ENCODE measurements at places on chromosomes 7 and 10. TPM values are rescaled to one million over a fixed set of nuclear protein-coding genes. Genes with fewer than 3 reads are reported as not detected.
A peak's percentile ranks its signal among the peaks of the same experiment; 100 is the strongest.

GBX1 gene
- not detected for total RNA-seq

DNA2 gene
- total RNA-seq: 3.4 TPM

BICC1 gene
- 0.07 TPM for total RNA-seq

DNA sequence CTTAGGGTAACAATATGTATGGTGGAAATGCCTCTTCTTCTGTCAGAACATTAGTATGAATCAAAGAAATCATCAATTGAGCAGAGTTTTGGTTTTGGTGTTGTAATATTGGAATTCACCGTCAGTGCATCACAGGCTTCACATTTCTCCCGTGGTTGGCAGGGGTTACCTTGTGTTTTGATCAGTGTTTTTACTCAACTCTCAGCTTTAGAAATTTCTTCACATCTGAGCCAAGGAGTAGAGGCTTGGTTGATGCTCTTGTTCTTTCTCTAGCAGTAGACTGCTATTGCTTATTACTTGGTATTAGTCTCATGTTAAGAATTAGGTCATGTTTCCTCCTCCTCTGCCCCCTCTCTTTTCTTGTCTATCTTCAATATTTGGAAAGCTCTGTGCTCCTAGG, 188.8 kb upstream of the SMIM30 start:
- DNase-seq: no peak

DNA sequence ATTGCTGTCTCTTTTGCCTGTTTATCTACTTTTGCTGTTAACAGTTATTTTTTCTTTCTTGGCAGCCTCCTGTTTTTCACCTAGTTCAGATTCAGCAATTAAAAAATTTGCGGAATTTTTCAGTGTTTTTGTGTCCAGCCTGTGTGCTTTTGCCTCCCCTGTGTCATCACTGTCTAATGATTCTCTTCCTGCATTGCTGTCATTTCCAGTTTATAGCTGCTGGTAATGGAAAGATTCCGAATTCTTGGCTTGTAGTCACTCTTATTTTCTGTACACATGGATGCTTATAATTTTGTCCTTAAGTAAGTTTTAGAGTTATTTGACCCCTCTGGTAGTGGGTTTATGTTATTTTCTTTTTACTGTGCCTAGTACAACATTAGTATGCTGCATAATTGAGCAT, 25.1 kb downstream of the GLRX3 start:
- no peak for DNase-seq

WASHC2C gene
- 64.1 TPM for total RNA-seq

DNA sequence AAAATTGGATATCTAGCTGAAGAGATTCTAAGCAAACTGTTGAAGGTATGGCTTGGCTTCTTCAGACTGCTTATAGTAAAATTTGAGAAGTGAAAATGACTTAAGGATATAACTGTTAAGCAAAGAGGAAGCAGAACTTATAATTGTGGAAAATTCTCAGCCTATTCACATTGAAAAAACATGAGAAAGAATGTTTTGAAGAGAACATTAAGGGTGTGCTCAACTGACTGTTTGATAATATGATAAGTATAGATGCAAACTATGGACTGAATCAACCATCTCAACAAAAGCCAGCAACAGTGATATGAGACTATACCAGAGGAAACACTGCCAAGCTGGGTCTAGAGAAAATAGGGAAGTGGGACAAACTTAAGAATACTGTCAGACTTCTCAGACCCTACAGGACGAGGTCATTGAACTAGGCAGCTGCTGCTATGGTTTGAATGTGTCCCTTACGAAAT, 133.1 kb upstream of the PPP1R3A start:
- no peak for DNase-seq

DNA sequence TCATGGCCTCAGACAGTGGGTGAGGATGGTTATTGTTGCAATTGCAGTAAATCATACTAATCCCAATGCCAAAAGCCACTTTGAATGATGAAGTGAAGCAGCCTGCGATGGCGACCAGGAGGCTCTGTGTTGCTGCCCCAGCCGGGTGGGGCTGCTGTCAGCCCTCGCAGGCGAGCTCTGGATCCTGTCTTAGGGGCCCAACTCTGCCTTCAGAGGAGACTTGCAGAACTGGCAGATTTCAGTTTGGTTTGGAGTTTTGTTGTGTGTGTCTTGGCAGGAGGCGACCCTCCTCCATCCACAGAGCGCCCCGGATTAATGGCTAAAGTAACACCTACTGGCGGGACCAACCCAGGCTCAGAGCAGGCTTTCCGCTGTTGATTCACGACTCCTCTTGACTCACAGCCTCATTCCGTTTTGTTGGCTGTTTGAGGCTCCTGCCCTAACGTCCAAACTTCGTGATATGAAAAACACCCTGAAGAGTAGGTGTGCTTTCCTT, 67.9 kb upstream of the BMPER start:
- DNase-seq: no peak

DNA sequence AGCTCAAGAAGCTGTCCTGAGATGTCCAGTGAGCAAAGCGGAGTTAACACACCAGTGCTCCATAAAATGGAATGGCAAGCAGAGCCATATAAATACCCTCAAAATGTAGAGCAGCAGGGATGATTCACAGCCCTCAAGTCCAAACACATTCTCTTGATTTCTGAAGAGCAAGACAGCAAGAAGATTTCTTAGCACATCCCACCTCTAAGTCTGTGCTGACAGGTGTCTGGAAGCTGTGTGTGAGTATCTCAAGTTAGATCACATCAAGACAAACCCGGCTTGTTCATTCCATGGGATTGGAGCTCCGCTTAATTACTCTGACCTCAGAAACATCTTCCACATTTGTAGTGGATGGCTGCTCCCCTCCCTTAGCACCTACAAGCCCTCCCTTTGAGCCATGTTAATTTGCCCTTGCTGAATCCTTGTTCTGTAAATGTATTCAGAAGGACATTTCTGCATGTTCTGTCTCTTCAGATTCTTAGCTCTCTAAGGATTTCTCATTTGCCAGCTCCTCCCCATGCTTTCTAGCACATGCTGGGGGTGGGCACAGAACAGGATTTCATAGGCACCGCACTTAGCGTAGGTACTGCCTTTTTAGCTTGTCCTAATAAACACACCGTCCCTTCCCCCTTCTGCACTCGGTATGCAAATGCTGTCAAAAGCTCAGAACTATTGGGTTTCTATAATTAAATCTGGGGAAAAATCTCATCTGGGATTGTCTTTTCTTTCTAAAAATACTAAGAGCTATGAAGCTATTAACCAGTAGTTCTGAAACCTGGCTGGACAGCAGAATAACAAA, 112.7 kb downstream of the CPXM2 start:
- DNase-seq: no peak

GRCh38 chr7:103922407-103922806, 67.1 kb downstream of the RELN start:
- no peak for DNase-seq

DNA sequence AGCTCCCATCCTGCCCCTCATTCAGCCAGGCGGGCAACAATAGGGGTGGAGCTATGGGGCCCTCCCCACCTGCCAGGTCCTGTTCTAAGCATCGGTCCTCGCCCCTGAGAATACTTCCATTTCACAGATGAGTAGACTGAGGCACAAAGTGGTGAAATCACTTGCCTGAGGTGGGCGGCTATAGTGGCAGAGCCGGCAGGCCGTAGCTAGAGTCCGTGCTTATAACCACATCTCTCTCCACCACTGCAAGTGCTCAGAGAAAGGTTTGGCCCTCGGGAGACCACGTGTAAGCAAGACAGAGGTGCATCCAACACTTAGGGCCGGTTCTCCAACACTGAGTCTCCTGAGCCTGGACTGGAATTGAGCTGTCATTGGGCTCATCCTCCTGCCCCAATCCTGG, 145.8 kb upstream of the UNC5B start:
- no peak for DNase-seq

- no peak for DNase-seq
Observed at GRCh38 chr7:2192831-2193534, 39.8 kb downstream of the MAD1L1 start.

GRCh38 chr10:70132098-70133029, at the start of gene AIFM2:
TSS of gene AIFM2 (minus strand) at chr10:70132825. CDS start at chr10:70124084, 8,741 bp downstream.
- peak; percentile 32 for DNase-seq

CLRN3 gene
- total RNA-seq: not detected
